ENCODE measurements at places on chromosomes 16 and 17.

DNA sequence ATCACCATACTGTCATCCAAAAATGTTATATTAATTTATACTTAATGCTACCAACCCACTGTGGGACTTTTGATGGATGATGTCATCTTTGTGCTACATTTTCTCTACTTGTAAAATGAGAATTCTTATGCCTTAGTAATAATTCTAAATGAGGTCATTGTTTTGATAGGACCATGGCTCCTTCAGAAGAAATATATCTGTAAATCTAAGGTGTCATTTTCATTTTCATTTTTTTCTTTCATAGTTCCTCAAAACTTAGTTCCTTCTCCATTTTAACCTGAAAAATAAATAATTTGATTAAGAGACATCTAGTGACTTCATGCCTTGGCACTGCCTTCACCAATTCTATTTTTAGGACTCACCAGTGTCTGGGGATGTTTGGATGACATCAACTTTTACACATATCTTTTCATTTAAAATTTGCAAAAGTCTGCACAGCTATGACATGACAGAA is 48.7 kb downstream of the GPRC5B start:
- H3K36me3 ChIP-seq: peaks cover 7% of the 10 kb centered on the region
- no peak for DNase-seq
- no peaks in the 10 kb centered on the region for H3K27me3 ChIP-seq
- no peak overlapping the region for H3K27ac ChIP-seq
- peaks cover 37% of the 10 kb centered on the region for H3K4me1 ChIP-seq

GRCh38 chr16:48008011-48008525 is 147.7 kb downstream of the ABCC12 start:
- H3K27me3 ChIP-seq: peaks cover 9% of the 10 kb centered on the region
- H3K4me3 ChIP-seq: no peak overlapping the region
- H3K27ac ChIP-seq: no peak overlapping the region
- peaks cover 4% of the 10 kb centered on the region for H3K36me3 ChIP-seq

DNA sequence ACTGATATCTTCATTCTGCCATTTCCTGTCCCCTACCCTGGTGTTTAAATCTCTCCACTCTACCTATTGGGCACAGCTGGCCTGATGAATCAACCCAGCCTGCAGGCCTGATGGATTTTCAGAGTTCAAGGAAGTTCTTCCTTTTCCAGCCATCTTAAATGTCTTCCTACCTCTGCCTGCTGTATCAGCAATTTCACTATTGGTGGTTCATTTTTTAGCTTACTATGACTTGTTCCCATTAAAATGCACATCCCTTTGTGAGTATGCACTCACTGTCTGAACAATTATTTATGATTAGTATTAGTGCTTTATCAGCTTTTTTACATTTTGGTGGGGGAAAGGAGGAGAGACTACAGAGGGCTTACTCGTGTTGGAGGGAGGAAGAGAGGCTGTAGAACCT is 48.6 kb upstream of the CRHR1 start:
- no peaks in the 10 kb centered on the region for H3K36me3 ChIP-seq
- no peak overlapping the region for H3K27ac ChIP-seq
- H3K4me3 ChIP-seq: no peak overlapping the region
- no peak for DNase-seq
- peaks cover 13% of the 10 kb centered on the region for H3K4me1 ChIP-seq

DNA sequence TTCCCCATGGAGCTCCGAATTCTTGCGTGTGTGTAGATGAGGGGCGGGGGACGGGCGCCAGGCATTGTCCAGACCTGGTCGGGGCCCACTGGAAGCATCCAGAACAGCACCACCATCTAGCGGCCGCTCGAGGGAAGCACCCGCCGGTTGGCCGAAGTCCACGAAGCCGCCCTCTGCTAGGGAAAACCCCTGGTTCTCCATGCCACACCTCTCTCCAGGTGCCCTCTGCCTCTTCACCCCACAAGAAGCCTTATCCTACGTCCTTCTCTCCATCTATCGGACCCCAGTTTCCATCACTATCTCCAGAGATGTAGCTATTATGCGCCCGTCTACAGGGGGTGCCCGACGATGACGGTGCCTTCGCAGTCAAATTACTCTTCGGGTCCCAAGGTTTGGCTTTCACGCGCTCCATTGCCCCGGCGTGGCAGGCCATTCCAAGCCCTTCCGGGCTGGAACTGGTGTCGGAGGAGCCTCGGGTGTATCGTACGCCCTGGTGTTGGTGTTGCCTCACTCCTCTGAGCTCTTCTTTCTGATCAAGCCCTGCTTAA is 617 bp upstream of the SENP3 start:
- H3K27me3 ChIP-seq: peaks cover 20% of the 10 kb centered on the region
- H3K4me1 ChIP-seq: peaks cover 60% of the 10 kb centered on the region
- H3K4me3 ChIP-seq: peak overlapping the region; percentile 98
- peak overlapping the region; percentile 97 for H3K27ac ChIP-seq
- H3K36me3 ChIP-seq: peaks cover 26% of the 10 kb centered on the region

DNA sequence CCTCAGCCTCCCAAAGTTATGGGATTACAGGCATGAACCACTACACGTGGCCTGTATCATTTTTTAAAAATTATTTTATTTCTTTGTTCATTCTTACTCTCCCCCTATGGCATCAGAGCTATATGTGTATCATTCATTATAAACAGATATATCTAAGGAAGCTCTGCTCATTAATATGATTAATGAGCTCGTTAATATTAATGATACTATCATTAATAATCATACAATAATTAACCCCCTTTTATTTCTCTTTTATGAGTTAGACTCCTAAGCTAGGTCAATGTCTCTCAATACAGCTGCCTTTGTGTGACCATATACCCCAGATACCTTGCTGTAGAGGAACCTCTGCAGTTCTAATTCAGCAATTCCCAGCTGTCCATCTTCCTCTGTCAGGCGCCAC is 4.5 kb upstream of the RSKR start:
- no peak for DNase-seq
- H3K27me3 ChIP-seq: no peaks in the 10 kb centered on the region
- H3K36me3 ChIP-seq: peaks cover 74% of the 10 kb centered on the region

- H3K27ac ChIP-seq: peak overlapping the region; percentile 59
- DNase-seq: no peak
- H3K27me3 ChIP-seq: peaks cover 15% of the 10 kb centered on the region
Measured at GRCh38 chr16:86554599-86554916, 477 bp downstream of the MTHFSD start.

DNA sequence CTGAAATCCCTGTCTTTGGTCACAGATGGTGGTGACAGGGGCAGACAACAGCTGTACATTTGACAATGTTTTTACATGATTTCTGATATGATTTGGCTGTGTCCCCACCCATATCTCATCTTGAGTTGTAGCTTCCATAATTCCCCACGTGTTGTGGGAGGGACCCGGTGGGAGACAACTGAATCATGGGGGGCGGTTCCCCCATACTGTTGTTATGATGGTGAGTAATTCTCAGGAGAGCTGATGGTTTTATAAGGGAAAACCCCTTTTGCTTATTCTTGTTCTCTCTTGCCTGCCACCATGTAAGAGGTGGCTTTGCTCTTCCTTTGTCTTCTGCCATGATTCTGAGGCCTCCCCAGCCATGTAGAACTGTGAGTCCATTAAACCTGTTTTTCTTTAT is 353.9 kb downstream of the CPPED1 start:
- no peak overlapping the region for H3K4me3 ChIP-seq
- peaks cover 4% of the 10 kb centered on the region for H3K4me1 ChIP-seq
- H3K36me3 ChIP-seq: no peaks in the 10 kb centered on the region
- DNase-seq: no peak

DNA sequence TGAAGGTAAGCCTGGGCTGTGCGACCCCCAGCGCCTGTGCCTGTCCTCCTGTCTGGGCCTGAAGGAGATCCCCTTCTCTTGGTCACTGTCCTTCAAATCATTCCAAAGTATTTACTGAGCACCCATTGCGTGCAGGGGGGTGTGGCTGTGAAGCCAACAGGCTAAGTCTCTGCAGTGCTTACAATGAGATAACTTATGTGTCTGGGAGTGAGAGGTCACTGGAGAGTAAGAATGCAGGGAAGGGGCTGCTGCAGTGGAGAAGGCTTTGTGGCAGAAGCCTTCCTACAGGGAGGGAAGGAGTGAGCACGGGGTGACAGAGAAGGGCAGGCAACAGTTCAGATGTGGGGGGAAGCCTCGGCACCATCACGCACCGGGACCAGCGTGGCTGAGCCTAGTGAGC is 11.2 kb upstream of the SMIM5 start:
- DNase-seq: no peak
- H3K36me3 ChIP-seq: no peaks in the 10 kb centered on the region
- peak overlapping the region; percentile 62 for H3K27ac ChIP-seq
- peak overlapping the region; percentile 52 for H3K4me3 ChIP-seq
- peaks cover 13% of the 10 kb centered on the region for H3K4me1 ChIP-seq
- peaks cover 3% of the 10 kb centered on the region for H3K27me3 ChIP-seq

- H3K27ac ChIP-seq: peak overlapping the region; percentile 97
- peak overlapping the region; percentile 93 for H3K4me3 ChIP-seq
- peaks cover 10% of the 10 kb centered on the region for H3K36me3 ChIP-seq
- peaks cover 2% of the 10 kb centered on the region for H3K27me3 ChIP-seq
Measured at GRCh38 chr17:2391597-2392251, 9.1 kb downstream of the MNT start.

GRCh38 chr17:77186141-77186604 is 45.4 kb downstream of the SEC14L1 start:
- H3K27me3 ChIP-seq: peaks cover 2% of the 10 kb centered on the region
- H3K4me3 ChIP-seq: no peak overlapping the region
- H3K4me1 ChIP-seq: peaks cover 14% of the 10 kb centered on the region
- no peak overlapping the region for H3K27ac ChIP-seq
- H3K36me3 ChIP-seq: peaks cover 20% of the 10 kb centered on the region
- DNase-seq: peak; percentile 15

DNA sequence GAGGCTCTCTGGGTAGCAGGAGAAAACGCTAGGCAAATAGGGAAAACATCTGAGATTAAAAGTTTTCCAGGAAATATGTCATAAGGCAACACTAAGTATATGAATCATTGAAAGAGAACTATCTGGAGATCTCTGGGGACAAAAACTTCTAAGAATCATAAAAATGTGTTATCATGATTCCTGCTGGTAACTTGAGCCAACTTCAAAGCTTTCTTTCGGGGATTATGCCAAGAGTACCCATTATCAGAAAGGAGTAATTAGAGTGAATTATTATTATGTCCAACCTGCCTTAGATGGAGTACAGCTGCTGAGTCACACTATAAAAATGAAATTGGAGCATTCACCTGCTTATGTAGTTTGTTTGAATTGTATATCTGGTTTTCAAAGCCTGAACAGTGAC is 488.5 kb upstream of the SOX9 start:
- H3K4me1 ChIP-seq: no peaks in the 10 kb centered on the region
- no peak overlapping the region for H3K4me3 ChIP-seq
- no peak overlapping the region for H3K27ac ChIP-seq

- H3K27me3 ChIP-seq: no peaks in the 10 kb centered on the region
- H3K27ac ChIP-seq: no peak overlapping the region
- no peak overlapping the region for H3K4me3 ChIP-seq
- H3K4me1 ChIP-seq: peaks cover 39% of the 10 kb centered on the region
Measured at GRCh38 chr16:17936766-17937402, 399.7 kb downstream of the NPIPA8 start.

GRCh38 chr17:2449486-2449885 is 48.6 kb upstream of the MNT start:
- DNase-seq: no peak
- no peaks in the 10 kb centered on the region for H3K27me3 ChIP-seq

DNA sequence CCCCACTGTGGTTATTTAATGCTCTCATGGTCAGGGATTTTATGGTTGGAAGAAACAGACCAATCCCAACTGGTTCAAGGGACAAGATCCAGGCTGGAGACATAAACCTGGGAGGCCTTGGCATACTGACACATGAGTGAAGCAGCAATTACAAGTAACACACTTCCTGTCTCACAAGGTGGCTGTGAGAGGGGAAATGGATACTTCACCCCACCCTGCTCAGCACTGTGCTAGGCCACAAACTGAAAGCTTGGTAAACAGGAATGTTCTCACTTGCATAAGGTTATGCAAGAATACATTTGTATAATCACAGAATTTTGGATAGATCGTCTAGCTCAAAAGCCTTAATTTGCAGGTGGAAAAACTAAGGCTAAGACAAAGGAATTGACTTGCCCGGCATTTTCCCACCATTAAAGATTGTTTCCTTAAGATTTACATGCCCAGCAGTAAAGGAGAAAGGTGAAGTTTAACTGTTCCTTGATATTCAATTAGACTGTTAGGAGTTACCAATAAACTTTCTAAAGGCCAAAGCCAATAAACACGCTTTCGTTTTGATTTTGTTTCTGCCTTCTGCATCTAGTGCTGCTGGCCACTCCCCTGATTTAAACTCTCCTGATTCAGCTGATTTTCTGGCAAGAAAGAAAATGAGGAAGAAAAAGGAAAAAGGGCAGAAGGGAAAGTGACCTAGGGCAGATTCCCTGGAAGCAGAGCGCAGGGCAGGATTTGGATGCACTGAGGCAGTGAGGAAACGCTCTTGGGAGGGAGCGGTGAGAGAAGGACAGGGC is 215.6 kb upstream of the CDH5 start:
- peaks cover 36% of the 10 kb centered on the region for H3K4me1 ChIP-seq
- no peak for DNase-seq
- no peak overlapping the region for H3K4me3 ChIP-seq
- H3K27ac ChIP-seq: no peak overlapping the region
- H3K27me3 ChIP-seq: peaks cover 3% of the 10 kb centered on the region

GRCh38 chr17:5019475-5019956 is 15.7 kb downstream of the SLC52A1 start:
- H3K36me3 ChIP-seq: peaks cover 33% of the 10 kb centered on the region
- H3K4me3 ChIP-seq: no peak overlapping the region
- H3K27me3 ChIP-seq: no peaks in the 10 kb centered on the region
- H3K4me1 ChIP-seq: peaks cover 5% of the 10 kb centered on the region
- H3K27ac ChIP-seq: peak overlapping the region; percentile 66

- H3K4me1 ChIP-seq: peaks cover 6% of the 10 kb centered on the region
- no peak overlapping the region for H3K4me3 ChIP-seq
- H3K27ac ChIP-seq: no peak overlapping the region
- H3K36me3 ChIP-seq: no peaks in the 10 kb centered on the region
Measured at GRCh38 chr17:3659541-3660111, 8.8 kb downstream of the TAX1BP3 start.

GRCh38 chr16:78871241-78871640 is 729.3 kb downstream of the MAF start:
- peaks cover 7% of the 10 kb centered on the region for H3K27me3 ChIP-seq
- DNase-seq: no peak
- H3K36me3 ChIP-seq: no peaks in the 10 kb centered on the region
- no peak overlapping the region for H3K27ac ChIP-seq
